Stimulated activated CD8-positive, alpha-beta memory T cell treated with anti-CD3 and anti-CD28 coated beads, Interleukin-15, amount 100 ng/mL, for 4 hours (primary cell): ENCODE measurements at places on chromosomes 11 and 22.
A peak's percentile ranks its signal among the peaks of the same experiment; 100 is the strongest.

GRCh38 chr11:91978747-91979146 lies 245.9 kb upstream of the FAT3 start:
- no peak for DNase-seq

- DNase-seq, result no peak
Observed at GRCh38 chr22:42074132-42074811, at the start of gene PHETA2. Gene PHETA2 (plus strand): TSS chr22:42074248. CDS start chr22:42077294, 3,046 bp downstream.

- DNase-seq, result no peak
Observed at GRCh38 chr11:26319906-26320305, 12.0 kb upstream of the ANO3 start.

GRCh38 chr11:71293961-71294782 lies 41.8 kb upstream of the SHANK2 start:
- no peak for DNase-seq

- DNase-seq, result no peak
Observed at GRCh38 chr11:44998051-44998450, 47.4 kb upstream of the TP53I11 start.

DNA sequence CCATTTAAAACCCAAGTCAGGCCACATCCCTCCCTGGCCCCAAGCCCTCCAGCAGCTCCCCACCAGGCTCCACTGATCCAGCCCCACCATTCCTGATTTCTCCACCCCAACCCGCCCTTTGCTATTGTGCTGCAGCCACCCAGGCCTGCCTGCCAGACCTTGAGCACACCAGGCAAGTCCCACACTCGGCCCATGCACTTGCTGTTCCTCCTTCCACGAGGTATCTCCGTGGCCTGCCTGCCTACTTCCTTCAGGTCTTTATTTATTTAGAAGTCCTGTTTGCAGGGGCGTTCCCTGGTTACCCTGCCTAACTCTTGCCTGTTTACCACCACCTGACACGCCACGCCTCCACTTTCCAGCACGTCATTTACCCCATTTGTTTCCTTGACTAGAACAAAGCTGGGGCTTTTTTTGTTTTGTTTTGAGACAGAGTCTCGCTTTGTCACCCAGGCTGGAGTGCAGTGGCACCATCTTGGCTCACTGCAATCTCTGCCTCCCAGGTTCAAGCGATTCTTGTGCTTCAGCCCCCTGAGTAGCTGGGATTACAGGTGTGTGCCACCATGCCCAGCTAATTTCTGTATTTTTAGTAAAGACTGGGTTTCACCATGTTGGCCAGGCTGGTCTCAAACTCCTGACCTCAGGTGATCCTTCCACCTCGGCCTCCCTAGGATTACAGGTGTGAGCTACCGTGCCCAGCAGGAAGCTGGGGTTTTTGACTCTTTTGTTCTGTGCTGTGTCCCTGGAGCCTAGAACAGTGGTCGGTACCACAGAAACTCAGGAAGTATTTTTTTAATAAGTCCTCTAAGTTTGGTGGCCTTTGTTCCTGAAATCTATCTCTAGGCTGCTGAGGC lies 6.7 kb downstream of the CENPM start:
- DNase-seq, result peak; percentile 75

GRCh38 chr11:96207459-96208449 lies 135.2 kb downstream of the MAML2 start:
- no peak for DNase-seq

DNA sequence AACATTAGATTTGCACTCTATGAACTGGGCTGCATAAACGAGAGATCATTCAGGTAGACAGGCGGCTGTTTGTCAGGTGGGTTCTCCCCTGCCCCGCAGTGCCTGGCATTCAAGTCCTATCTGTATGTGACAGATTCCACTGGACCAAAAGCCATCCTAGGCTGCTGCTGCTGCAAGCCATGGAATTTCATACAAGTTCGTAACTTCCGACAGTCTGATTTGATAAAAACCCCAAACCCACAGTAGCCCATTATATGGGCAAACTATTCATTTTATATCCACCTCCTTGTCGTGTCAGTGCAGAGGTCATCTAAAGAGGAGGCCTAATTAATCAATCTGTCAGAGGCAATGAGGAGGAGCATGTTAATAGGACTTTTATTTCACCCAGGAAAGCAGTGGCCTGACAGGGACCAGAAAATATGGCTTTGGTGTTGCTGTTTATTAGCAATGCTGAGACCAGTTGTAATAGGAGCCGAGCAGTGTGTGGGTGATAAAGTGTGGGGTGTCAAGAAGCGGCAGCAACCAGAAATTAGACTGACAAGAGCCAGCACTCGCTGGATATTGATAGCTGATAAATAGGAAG lies 124.2 kb downstream of the ARL14EP start:
- no peak for DNase-seq

DNA sequence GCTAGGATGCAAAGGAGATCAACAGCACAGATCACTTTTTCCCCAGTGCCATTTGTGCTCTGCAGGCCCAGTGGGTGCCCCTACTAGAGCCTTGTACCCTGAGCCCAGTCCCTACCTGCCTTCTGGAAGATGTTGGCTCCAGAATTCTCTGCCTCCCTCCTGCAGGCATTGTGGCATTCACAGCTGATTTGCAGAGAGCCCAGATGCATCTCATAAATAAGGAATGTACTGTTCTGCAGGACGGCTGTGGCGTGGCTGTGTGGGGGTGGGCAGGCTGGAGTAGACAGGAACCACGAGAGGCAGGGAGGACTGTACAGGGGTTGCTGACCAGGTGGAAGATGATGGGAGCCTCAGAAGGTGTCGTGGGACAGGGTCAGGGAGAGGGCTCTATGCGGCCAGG lies 11.2 kb upstream of the MIAT start:
- no peak for DNase-seq

GRCh38 chr11:125624756-125625213 lies at the start of gene CHEK1:
Gene CHEK1 (plus strand): TSS chr11:125625163. CDS start chr11:125626769, 1,606 bp downstream.
- DNase-seq, result no peak

DNA sequence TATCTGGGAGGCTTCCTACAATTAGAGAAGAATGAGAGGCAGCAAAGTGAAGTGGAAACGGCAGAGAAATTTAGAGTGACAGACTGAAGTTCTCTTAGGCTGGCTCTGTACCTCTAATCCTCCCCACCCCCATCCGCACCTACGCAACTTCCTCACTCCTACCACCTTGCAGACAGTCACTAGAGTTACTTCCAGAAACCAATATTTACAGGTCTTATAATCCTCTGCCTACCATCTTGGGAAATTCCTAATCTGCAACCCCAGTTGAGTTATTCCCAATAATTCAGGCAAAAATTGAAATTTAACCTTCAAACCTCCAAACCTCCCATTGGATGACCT lies 71.7 kb downstream of the PAK1 start:
- DNase-seq, result no peak
